Lower leg skin (tissue), 4 donors: ENCODE measurements at places on chromosomes 3 and 15. TPM values are rescaled to one million over a fixed set of nuclear protein-coding genes. Genes with fewer than 3 reads are reported as not detected.

NLGN1 gene
- total RNA-seq: 0.80 TPM

TM2D3 gene
- 42.7 TPM for total RNA-seq

CCDC54 gene
- not detected for total RNA-seq

ACAD11 gene
- 13.7 TPM for total RNA-seq

CCDC191 gene
- 5.6 TPM for total RNA-seq

IP6K1 gene
- 53.1 TPM for total RNA-seq

CFAP44 gene
- 2.2 TPM for total RNA-seq

ETV5 gene
- total RNA-seq: 9.4 TPM

HCLS1 gene
- total RNA-seq: 10.0 TPM

GP9 gene
- not detected for total RNA-seq

GRCh38 chr3:154178172-154178571, 57.0 kb downstream of the ARHGEF26 start:
- no peak for DNase-seq

DNA sequence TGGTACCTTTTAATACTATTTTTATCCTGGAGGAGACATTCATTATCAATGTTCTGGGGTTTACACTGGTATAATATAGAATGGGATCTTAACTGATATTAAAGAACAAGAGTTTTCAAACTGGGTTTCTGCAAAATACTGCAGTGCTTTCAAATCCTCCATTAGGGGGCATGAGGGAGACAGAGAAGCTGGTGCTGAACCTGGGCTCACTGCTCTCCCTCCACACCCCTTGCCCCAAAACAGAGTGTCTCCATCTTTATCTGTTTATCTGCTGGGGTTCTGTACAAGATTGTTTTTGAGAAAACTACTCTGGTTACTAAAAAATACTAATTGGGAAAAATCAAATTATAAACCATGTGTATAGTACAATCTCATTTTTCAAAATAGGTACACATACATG, 41.7 kb downstream of the CADPS start:
- no peak for DNase-seq

GRCh38 chr3:166367947-166368533, 530.8 kb upstream of the BCHE start:
- no peak for DNase-seq

GRCh38 chr3:169034401-169034800, 629.1 kb downstream of the MECOM start:
- no peak for DNase-seq

- DNase-seq: no peak
Observed at GRCh38 chr3:20055842-20056241, 15.6 kb downstream of the KAT2B start.

GRCh38 chr15:74383695-74384565, 16.5 kb upstream of the CYP11A1 start:
- DNase-seq: no peak

DNA sequence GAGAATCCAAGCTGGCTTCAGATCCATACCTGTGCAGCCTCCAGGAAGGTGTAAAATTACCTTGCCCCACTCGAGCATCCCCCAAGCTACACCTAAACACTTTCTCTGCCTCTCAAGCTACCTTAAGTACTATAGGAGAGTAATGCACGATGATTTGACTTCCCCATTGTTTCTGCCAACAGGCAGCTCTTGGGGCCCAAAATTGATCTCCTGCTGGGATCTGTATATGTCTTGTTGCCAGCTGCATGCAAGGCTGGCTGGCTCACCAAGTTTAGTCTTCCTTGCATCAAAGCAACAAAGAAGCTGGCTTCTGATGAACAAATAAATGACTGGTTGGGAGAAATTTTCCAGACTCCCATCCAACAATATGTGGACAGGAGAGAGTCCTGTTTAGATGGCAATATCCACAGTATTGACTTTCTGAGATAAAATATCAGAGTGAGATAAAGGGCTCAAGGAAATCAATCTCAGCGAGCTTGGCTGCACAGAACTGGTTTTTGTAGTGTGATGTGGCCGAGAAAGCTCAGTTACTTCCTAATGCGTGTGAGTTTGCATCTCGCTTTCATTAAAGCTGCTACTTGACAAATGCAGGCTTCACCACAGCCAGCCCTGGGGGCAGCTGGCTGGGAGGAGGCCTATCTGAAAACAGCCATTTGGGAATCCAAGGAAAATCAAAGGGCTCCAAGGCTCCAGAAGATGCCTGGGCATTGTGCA, 140.7 kb downstream of the MINAR1 start:
- DNase-seq: no peak

- no peak for DNase-seq
Observed at GRCh38 chr3:59821274-59821673, 771.4 kb upstream of the CFAP20DC start.

- no peak for DNase-seq
Observed at GRCh38 chr15:48250640-48251076, 44.6 kb downstream of the SLC12A1 start.

DNA sequence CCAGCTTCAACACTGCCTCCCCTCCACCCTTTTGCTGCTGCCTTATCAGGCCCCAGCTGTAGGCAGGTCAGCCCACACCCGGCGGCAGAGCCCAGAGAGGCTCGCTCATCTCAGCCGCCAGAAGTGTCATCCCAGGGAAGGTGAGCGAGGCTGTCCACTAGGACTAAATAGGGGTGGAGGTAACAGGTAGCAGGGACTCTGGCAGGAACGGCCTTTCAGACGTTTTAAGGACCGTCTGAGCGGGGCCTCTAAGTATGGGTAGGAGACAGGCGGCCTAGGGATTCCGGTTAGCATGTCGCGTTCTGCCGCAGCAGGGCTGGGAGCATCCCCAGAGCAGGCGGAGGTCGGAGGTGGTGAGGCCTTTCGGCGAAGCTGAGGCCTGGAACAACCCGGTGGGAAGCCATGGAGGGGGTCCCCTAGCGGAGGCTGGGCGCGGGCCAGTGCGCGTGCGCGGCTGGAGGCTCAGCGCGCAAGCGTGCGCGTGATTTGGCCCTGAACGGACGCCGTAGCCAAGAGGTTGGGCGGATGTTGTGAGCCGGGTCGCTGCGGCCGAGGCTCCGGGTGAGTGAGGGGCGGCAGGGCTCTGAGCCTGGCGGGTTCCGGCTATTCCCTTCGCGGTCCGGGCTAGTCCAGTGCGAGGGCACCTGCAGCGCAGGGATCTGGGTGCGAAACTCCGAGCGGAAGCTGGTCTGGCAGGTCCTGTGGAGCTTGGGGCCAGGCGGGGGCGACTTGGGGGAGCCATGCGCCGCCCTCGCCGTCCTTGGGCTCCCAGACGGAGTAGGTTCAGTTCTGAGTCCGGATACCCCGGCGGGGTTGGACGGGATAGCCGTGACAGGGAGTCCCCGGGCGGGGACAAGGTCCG, at the start of the genes MST1 and RNF123:
Gene MST1 (minus strand): TSS at position 429 of the 862 bp plus-strand sequence. CDS start 783 bp downstream, outside the sequence.
Gene RNF123 (plus strand): TSS at position 512 of the 862 bp plus-strand sequence. CDS start 1,609 bp downstream, outside the sequence.
- DNase-seq: peak; percentile 97

- DNase-seq: no peak
Observed at GRCh38 chr3:182501856-182502255, 291.4 kb upstream of the ATP11B start.

DNA sequence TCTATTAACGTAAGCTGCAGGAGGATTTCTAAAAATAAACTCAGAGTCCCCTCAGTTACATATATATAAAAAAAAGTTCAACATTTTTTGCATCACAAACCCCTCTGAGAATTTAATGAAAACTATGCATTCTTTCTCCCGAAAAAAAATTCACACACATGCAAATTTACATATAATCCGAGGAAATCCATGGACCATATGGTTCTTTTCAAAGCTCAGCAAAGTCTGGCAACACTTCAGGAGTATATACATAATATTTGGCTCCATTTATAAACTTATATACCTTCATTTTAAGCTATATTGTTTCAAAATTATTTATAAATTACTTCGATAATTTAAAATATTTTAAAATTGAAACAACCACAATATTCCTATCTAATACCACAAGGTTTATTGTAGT, 140.7 kb upstream of the PLXND1 start:
- no peak for DNase-seq

DNA sequence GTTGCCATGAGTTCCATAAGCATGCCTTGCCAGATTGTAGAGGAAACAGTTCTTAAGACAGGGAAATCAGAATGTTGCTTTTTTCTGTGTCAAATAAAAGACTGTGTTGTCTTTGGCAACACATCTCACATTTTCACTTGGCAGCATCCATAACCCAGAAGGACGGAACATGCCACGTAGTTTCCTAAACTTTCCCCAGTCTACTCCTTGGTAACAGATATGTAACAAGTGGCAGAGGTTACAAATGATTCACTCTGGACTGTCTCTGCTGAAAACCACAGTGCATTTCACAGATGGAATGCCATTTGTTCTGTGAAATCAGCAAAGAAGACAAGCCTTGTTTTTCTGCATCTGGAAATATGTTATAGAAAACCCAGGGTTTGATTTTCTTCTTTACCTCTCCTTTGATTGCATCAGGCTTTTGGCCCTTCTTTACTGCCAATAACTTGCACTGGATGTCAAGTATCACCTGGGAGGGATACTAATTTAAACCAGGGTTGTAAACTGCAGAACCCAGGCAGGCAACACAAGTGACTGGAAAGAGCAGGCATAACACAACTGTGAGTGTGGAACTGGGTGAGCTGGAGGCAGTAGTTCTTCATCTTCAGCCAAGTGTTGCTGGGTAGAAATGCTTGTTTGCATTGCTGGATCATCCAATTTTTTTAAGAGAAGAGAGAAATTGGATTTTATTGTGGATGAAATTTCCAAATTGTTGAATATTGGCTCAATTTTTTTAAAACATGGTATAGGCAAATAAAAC, 124.4 kb upstream of the FOXB1 start:
- peak; percentile 21 for DNase-seq

DNA sequence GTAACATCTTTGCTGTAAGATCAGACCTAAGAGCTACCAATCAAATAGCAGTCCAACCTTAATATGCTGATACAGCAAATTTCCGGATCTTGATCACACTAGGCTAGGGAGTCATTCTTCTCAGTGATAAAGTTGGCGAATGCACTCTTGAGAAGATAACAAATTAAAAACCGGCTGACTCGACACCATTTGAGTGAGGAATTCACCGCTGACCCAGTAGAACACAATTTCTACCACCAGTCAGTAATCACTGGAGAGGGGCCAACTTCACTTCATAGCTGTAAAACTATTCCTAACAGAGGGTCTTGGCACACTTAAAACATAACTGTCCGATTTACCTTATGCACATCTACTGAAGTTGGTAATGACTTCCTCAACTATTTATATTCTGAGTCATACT, 47.2 kb downstream of the MEIS2 start:
- no peak for DNase-seq

- no peak for DNase-seq
Observed at GRCh38 chr3:89948008-89948407, 840.6 kb downstream of the EPHA3 start.

GRCh38 chr3:42975456-42975855, 3.7 kb upstream of the GASK1A start:
- DNase-seq: no peak
